ENCODE measurements at places on chromosomes 16 and 17.

GRCh38 chr17:82235775-82236141, 6.9 kb downstream of the SLC16A3 start:
- no peak for DNase-seq

- no peak for DNase-seq
These were observed 4.7 kb downstream of the DLX3 start for GRCh38 chr17:49990331-49990730.

- peak; percentile 80 for DNase-seq
These were observed 596 bp upstream of the PFN1 start for GRCh38 chr17:4948931-4949320.

DNA sequence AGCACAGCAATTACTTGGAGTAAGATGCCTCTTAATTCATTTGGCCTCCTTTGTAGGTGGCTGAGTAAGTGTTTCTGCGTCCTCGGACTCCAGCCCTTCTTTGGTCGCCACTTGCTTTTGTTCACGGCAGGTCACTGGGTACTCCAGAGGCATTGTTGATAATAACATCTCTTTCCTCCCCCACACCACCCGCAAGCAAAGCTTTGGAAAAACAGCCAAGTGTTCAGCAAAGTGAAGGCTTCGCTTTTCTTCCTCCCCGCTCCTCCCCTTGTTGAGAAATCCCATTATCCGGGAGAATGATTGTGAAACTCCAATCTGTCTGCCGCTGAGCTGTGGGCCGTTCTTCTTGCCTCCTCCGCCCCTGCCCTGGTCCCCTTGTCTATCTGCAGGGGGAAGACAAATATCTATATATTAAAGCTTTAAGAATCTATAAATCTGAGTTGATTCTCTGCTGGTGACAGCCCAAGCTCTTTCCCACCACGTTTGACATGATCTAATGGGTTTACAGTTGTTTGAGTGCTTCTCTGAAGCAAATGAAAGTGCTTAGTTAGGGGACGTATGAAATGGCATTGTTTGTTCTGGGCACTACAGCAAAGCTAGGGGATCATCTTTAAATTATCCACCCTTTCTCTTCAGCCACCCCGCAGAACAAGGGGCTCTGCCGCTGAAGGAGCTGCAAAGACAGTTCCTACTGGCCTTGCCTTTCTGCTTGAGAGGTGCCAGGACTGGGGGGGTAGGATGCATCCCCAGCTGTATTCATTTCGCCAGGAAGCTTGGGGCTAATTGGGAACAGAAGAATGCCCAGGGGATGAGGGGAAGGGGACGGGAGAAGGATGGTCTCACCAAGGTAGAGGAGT, 167.1 kb downstream of the CCDC182 start:
- DNase-seq = no peak

DNA sequence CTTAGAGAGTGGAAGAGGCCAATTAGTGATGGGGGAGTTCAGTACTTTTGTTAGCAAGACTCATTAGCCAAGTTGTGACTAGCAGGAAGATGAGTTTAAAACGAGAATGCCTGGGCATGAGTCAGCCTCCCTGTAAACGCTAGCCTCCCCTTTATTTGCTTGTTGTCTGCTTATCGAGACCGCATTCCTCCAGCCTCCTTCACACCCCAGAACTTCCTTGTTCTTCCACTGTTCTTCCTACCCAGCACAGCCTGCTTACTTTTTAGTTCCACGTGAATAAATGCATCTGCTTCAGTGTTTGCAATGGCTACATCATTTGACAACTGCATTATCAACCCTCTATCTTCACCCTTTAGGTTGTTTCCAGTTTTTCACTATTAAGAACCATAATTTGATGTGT, 20.2 kb upstream of the OR3A1 start:
- DNase-seq = no peak

GRCh38 chr16:23670137-23670776, 8.4 kb upstream of the PLK1 start:
- peak; percentile 91 for DNase-seq

DNA sequence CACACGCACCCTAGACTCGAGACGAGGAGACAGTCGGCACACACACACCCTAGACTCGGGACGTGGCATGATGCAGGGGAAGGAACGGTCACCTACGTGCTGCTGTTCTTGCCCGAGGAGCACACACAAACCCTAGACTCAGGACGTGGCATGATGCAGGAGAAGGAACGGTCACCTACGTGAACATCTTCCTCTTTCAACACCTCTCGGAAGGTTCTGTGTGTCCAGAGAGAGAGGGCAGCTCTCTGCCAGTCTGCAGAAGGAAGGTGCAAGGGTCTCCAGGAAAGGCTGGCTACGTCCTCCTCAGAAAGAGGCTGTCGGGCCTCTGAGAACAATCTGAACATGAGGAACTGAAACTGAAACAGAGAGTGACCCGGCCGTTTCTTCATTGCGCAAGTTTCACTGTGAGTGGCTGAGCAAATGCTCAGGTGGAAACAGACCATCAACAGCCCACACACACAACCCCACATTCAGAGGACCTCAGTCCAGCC, 43.4 kb downstream of the ZNF276 start:
- DNase-seq = peak; percentile 75

DNA sequence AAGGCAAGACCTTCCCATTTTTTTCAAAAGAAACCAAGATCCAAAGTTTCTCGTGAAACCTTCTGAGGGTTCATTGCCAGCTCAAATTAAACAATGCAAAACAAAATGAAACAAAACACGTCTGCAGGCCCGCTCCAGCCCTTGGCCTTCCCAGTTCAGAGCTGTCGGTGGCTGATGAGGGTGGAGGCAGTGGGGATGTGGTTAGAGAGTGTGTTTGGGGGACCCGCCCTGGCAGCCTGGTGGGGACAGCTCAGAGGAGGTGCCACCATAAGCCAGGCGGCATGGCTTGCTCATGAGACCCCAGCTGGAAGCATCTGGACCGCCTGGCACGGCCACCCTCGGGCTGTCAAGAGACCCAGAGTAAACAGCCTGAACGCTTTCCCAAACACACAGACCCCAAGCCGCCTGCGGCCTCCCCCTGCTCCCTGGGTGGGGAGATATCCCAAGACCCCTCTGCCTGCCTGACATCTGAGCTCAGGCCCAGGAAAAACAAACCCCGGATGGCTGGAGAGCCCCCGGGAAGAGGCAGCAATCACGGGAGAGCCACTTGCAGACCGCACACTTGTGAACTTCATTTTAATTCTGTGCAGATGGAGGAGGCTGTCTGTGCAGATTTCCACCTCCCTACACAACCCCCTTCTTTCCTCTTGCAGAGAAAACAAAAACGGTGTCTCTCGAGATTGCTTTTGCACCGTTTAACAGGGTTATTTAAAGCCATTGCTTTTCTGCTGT, 35.4 kb upstream of the LITAF start:
- DNase-seq = no peak

DNA sequence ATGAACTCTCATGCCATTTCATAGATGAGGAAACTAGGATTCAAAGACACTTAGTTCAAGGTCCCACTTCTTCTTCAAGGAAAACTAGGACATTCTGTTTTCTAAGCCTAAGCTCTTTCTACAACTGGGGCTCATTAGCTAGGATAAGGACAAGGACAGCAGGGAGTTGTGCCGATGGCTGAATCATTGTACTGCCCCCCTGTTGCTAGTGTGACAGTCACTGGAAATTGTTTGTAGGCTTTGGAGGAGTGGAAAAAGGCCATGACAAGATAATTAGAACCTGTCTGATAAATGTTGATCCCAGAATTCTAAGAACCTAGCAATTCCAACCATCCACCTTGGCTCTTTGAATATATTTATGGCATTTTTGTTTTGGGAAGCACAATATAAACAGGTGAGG, 445.7 kb downstream of the CDH8 start:
- DNase-seq = no peak

DNA sequence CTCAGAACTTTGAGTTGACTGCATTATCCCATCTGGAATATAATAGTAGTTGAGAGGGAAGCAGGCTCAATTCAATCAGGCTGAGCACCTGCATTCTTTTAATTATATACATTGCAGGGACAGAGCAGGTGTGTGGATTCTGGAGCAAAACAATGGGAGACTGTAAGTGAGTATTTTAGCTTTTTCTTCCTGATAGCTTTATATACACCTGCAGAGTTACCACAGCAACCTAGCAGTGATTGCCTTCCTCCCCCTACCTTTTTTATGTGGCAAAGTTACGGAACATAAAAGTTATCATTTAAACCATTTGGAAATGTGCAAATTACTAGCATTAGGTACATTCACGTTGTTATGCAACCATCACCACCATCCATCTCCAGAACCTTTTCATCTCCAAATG, 25.4 kb upstream of the RHOT1 start:
- DNase-seq = no peak

- no peak for DNase-seq
These were observed 65.1 kb upstream of the ALOX12 start for GRCh38 chr17:6930749-6931148.

- no peak for DNase-seq
These were observed 217.4 kb downstream of the HAPSTR1 start for GRCh38 chr16:9308850-9309249.

GRCh38 chr17:51636291-51636690, 375.9 kb downstream of the UTP18 start:
- DNase-seq = no peak

GRCh38 chr16:67766291-67766690, 40.1 kb downstream of the RANBP10 start:
- no peak for DNase-seq

DNA sequence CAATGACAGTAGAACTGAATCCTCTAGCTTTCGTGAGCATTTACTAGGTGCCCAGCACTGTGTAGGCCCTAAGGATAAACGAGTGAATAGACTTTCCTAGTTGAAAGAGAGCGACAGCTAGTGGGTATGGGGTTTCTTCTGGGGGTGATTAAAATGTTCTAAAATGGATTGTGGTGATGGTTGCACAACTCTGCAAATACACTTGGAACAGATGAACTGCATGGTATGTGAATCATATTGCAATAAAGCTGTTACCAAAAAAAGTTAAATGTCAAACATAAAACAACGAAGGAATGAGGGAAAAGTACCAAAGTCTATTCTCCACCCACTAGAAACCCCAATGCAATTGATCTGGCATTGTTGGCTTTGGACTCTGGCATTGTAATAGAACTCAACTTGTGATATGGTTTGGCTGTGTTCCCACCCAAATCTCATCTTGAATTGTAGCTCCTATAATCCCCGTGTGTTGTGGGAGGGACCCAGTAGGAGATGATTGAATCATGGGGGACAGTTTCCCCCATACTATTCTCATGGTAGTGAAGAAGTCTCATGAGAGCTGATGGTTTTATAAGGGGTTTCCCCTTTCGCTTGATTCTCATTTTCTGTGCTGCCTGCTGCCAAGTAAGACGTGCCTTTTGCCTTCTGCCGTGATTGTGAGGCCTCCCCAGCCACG, 70.5 kb downstream of the MARF1 start:
- DNase-seq = no peak

GRCh38 chr17:20307326-20307910, 159.9 kb downstream of the LGALS9B start:
- no peak for DNase-seq

DNA sequence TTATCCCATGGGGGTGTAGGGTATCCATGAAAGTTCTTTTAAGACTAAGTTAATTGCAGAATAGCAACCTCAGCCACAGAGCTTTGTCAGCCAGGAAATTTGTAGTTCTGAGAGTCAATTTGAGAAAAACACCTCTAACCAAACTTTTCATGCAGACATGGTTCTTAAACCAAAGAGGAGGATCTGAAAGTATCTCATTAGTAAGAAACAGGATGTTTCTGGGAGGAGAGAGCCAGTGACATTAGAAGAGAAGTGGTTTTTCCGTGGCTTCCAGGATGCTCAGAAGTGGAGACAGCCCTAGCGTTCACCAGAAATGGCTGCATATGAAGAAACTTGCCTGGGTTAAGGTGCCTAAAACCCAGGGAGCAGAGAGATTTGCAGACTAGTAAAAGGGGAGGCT, 7.9 kb downstream of the GNAO1 start:
- peak; percentile 80 for DNase-seq

- no peak for DNase-seq
These were observed 38.9 kb downstream of the SSH2 start for GRCh38 chr17:29891131-29891530.

- DNase-seq = no peak
These were observed 46.8 kb upstream of the DNAH9 start for GRCh38 chr17:11551442-11551841.

GRCh38 chr17:18247613-18248001, 10.9 kb downstream of the FLII start:
- DNase-seq = no peak

DNA sequence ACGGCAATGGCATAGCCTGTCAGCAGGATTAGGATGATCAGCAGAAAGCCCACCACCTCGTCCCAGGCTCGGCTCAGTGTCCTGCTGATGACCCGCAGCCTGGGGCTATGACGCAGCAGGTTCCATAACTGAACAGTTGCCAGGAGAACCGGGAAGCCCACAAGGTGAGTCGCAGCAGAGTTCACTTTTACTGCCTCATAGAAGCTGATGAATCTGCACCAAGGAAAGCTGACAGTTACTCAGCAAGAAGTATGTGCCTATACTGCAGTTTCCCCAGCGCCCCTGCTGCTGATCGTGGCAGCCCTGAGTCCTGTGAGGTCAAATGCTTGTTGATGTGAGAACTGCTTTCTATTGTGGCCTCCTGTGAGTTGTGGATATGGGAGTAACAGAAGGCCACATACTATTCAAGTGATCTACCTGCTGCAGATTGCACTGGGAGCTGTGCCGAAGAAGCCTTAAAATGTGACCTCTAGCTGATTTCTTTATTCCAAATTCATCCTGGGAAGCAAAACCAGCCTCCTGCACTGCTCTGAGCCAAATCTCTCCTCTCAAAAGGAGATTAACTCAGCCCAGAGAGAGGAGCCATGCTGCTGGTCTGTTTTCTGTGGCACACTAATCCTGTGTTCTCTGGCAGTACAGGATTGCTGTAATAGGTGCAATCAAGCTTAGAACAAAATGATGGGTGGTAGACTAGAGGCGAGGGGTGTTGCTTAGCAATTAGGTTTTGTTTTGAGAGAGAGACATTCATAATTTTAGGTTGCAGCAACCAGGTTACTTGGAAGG, 38.8 kb downstream of the IST1 start:
- no peak for DNase-seq

DNA sequence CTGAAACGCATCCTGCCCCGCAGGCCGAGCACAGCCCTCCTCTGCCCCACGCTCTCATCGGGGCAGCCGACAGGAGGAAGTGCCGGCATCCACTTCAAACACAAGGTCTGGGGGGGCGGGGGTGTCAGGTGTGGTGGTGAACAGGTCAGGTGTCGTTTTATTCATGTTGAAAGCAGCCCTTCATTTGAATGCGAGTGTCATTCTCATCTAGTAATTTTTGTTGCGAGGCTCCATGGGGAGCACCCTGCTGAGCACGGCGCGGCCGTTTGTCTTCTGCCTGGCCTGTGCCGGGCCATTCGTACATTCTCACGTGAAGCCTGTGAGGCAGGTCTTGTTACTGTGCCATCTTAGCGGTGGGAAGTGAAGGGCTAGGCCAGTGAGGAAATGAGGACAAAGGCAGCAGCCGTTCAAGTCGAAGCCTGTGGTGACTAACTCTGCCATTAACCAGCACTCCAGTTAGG, 1.9 kb downstream of the ACSF3 start:
- peak; percentile 25 for DNase-seq

DNA sequence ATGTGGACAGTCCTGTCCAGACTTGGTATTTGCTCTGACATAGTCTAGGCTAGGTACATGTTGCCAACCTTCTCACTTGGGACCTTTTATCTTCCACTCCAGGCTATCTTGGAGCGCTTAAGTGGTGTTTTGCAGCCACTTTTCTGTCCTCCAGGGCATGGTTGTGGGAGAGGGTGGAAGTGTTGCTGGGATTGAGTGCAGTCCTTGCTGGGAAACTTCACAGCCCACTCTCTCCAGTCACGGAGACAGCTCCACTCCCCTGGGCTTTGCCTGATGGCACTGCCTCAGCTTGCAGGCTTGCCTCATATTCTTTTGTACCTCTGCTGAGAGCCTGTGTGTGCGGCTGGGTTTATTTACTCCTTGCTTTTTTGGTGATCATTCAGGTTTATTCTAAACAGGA, 17.4 kb downstream of the RPA1 start:
- no peak for DNase-seq
